ENCODE measurements at places on chromosomes 12 and 14.

DNA sequence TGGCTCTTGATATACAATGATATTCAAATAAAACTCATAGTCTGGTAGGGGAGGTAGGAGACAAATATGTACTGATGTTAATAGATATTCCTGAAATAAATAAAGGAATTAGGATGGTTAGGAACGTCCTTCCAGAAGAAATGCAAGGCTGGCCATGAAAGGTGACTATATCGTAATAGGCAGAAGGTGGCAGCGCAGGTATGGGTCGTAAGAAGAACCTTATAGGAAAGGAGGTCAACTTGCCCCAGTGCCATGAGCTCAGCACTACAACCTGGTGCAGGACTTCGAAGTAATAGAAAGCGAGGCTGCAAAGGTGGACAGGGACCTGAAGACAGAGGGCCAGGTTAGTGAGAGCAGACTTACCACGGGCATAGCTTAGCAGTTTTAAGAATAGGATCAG, 55.3 kb upstream of the FGD4 start:
- DNase-seq, result no peak

DNA sequence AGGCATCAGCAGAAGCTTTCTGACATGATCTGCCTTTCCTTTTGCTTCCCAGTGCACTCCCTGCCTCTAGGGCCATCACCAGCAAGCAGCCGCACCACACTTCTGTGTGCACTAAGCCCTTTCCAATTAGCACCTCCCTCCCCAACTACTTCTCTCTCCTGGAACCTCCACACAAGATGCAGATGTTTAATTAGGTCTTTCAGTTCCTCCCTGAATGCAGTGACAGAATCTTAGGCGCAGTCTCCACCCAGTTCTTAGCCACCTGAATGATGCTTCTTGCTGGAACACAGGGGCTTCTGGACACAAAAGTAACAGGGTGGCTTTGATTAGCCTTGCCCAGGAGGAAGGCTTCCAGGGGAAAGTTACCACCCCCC, 32.9 kb downstream of the NIN start:
- DNase-seq, result no peak

DNA sequence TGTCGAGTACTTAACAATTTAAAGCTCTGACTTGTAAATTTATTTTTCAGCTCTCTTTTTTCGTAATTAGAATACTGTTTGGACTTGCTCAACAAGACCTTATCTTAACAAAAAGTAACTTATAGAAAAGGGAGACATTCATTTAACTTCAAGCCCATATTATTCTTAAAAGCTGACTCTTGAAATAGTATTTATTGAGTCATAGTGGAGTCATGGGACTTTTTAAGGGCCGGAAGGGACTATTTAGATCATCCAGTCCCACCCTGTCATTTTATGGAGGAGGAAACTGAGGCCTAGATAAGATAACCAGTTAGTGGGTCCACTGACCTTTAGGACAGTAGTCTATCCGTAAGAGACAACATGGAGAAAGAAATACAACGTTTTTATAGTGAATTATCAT, 1.5 kb downstream of the RAP1B start:
- DNase-seq, result no peak

DNA sequence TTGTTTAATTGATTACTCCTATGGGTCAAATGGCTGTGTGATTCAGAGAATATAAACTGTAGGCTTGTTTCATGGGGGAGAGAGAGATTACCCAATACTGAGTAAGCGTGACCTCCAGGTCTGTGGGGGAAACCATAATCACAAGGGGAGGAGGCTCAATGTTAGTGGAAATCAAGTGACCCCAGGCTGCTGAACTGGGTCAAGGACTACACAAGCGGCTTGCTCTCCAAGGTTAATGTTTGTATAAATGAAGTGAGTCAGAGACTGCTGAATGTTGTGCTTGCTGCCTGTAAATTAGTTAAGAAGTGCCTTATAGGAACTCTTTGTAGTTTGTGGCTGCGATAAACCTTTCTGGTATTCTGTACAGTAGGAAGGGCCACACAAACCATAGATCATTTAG, 479.7 kb downstream of the AACS start:
- DNase-seq, result no peak

- no peak for DNase-seq
Observed at GRCh38 chr12:120980800-120981368, 2.5 kb downstream of the HNF1A start.

GRCh38 chr14:104321802-104322130, 183.4 kb downstream of the KIF26A start:
- DNase-seq, result no peak

- DNase-seq, result no peak
Observed at GRCh38 chr14:35985474-35986218, 159.5 kb downstream of the BRMS1L start.

DNA sequence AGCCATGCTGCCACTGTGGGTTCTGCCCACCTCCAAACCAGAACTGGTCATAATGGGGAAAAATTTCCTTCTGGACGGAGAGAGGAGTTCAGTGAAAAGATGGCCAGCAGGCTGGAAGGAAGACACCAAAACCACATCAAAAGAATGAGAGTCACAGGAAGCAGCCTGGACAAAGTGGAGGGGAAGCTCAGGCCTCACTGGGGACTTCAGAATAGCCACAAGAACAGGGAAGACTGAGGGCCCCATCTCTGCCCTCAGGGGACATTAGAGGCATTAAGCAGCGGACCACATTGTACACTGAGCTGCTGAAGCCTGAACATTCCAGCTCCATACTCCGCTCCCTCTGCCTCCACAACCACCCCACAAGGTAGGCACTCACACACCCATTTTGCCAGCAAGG, 119.6 kb upstream of the COCH start:
- DNase-seq, result no peak

DNA sequence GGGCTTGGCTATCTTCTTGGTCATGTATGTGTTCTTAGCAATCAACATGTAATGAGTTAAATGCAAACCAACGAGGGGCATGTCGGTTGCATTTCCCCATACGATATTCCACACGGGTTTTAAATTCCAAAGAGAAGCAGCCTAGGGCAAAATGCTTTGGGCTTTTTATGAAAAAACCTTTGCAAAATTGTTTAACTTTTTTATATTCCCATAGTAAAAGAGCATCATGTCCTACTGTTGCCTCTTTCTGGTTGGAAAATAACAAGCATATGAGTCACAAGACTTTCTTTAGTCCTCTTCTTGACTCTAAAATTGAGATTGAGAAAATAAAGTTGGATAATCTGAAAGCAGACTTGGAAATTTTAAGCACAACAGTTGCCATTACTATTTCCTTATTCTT, 3.8 kb upstream of the DIO2 start:
- peak; percentile 2 for DNase-seq

DNA sequence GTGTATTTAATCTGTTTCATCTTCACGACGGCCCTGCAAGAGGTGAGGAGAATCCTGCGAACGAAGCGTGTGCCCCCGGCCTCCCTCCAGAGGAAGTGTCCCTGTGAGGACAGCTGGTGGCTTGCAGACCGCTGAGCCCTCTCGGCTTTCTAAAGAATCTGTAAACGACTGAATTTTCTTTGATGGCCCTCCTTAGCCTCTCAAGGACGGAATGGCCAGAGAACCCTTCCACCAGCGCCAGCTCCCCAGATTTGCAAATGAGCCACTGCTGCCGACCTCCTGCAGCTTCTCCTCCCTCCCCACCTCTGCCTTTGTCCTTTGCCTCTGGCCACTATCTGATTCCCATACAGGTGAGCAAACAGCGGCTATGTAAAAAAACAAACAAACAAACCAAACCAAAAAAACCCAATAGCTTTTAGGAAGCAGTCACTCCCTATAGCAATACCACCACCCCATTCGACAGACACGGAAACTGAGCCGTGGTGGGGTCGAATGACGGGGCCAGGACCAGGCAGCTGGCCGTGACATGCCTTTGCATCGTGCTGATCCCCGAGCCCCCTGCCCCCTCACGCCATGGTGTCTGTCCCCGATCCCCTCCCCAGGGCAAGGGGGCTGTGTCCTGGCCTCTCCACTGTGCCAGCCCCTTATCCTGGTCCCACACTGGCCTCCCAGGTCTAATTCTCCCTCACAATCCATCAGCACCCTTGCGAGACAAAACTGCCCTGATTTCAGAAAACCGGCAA, 23.6 kb downstream of the RFLNA start:
- no peak for DNase-seq

DNA sequence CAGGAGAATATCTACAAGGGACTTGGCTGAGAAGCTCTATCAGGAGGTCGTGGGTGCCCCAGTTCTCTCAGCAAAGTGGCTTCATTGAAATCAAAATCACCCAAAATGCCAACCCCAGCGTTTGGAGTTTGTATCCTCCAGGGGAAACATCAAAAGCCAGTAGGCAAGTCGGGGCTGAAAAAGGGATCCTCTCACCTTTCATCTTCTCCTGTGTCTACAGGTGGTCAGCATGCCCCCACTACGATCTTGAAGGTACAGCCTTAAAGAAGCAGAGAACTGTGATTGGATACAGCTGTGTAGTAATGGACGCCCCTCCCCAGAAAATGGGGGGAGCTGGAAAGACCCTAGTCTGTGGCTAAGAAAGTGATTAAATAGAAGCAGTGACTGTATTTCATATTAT, 22.2 kb downstream of the HRK start:
- DNase-seq, result no peak

DNA sequence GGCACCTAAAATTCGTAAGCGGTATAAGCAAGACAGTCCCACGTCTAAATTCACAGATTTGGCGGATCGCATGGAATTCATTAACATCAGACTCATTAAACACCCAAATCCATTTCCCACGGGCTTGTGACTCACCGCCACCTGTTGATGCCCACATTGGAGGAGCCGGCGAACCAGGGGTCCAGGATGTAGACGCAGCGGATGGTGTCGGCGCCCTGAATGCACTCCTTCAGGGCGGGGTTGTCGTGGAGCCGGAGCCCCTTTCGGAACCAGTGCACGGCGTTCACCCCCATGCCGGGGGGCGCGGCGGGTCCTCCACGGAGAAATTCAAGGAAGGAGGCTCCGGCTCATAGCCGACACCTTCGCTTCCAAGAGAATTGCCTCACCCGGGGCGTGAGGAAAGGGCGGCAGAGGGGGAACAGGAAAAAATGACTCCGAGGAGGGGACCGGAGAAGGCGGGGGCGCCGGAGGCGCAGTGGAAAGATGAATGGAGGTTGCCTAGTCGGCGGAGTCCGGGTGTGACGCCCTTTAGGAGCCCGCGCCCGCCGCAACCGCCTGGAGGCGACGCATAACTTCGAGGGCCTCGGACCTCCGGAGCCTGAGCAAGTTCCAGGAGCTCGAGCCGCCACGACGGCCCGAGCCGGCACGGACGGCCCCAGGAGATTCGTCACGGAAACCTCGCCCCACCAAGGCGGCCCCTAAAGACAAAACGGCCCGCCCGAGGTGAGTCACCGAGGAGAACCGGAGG, 506 bp downstream of the CRY1 start:
- DNase-seq, result no peak

- DNase-seq, result no peak
Observed at GRCh38 chr14:101717663-101718490, 43.6 kb upstream of the PPP2R5C start.

GRCh38 chr14:88468406-88468805, 82.9 kb downstream of the SPATA7 start:
- DNase-seq, result peak; percentile 58

- no peak for DNase-seq
Observed at GRCh38 chr12:6386491-6386890, 2.5 kb downstream of the LTBR start.

GRCh38 chr14:22622255-22622654, 21.9 kb downstream of the OR6J1 start:
- no peak for DNase-seq

GRCh38 chr12:123801573-123802178, 39.6 kb downstream of the DNAH10 start:
- DNase-seq, result peak; percentile 50

GRCh38 chr14:54104601-54105145, 148.0 kb upstream of the BMP4 start:
- no peak for DNase-seq

DNA sequence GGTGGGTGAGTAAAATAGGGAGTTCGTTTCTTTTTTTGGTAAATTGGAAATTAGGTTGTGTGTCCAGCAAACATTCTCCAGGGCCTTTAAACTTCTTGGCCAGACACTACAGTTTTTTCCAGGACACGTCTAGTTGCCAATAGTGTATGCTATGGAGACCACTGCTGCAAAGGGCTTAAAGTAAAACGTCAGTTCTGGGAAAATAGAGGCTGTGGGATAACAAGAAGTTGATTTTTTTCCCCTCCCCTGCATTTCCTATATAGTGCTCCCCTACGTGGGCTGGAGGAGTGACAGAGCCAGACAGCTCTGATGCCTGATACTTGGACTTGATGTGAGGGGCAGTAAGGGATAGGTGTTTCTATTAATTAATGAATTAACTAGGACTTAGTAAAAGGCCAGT, 2.4 kb downstream of the ACVR1B start:
- DNase-seq, result no peak

GRCh38 chr12:6666211-6666610, 3.3 kb upstream of the ING4 start:
- no peak for DNase-seq

DNA sequence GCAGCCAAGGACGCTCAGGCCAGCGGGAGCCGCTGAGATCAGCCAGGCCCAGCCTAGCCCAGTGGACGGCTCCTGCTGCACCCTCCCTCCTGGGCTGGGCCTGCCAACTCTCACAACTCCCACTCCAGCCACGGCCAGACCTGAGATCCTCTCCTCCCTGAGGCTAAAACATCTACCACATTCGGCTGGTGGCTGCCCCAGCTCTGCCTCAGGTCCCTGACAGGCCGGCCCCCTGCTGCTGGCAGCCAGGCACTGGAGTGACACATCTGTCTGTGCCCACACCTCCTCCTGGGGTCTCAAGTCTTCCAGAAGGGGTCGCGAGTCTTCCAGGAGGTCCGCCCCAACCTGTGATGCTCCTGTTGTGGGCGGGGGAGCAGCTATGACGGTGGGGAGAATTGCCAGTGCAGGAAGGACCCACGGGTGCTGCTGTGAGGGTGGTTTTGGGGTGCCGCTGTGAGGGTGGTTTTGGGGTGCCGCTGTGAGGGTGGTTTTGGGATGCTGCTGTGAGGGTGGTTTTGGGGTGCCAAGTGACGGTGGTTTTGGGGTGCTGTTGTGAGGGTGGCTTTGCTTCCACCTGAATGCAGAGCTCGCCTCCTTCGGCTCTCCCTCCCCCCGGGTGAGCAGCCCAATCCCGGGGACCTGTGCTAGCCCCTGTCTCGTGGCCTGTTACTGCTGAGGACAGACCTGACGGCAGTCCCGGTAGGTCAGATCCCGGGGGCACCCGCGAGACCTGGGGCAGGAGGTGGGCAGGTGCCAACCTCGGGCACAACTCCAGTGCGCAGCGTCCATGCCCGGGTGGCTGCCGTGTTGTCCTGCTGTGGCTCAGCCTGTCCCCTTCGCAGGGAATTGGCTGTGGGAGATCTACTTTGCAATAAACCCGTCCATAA, 27.5 kb upstream of the C14orf180 start:
- no peak for DNase-seq

- DNase-seq, result peak; percentile 19
Observed at GRCh38 chr14:69695322-69696203, 71.4 kb upstream of the SRSF5 start.
